ENCODE measurements at places on chromosomes 7 and 10.

- peak; percentile 23 for DNase-seq
These were observed 25.1 kb downstream of the PRKAG2 start for GRCh38 chr7:151851782-151852181.

DNA sequence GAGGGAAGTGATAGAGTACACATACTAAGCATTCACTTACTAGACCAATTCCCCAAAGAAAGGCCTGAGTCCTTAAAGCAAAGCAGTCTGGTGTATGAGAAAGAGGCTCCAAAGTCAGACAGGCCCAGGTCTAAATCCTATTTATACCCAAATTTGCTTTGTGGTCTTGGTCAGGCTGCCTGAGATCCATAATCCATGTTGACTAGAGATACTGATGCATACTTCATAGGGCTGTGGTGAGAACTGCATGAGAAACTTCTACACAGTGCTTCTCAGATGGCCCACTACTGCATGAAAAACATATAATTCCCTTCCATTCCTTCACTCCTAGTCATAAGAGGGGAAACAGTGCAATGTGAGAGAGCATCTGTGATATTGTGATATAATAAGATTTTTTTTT is 81.6 kb upstream of the SP4 start:
- no peak for DNase-seq

DNA sequence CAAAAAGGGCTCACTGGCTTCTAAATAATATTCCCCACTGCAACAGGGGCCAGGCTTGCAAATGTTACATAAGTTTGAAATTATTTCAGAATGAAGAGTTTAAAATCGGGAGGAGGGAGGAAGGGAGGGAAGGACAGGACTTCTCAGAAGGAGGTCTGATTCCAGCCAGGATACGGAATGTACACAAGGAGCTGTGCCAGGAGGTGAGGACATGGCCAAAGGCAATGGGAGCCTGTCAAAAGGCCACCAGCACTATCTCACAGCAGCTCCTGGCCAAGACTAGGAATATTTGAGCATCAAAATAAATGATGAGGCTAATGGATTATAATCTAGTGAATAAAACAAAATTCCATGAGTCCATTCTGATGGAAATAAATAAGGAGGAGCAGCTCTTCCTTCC is 18.6 kb upstream of the DRGX start:
- no peak for DNase-seq

GRCh38 chr10:107215681-107216080 is 51.2 kb upstream of the SORCS1 start:
- no peak for DNase-seq

DNA sequence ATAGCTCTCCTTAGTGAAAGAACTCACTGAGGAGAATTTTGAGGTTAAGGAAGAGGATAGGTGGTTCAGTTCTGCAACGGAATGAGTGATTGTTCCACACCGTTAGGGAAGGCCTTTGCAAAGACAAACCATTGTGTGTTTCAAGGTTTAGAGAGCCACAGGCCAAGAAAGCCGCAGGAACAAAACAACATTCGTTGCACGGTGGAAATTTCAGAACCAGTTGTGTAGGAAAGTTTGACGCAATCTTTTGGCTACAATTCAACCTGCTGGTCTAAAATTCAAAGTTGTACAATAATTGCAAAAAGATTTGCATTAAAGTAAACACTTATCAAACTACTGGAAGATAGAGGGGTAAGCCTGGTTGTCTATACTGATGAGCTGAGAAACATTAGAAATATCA is 91.4 kb downstream of the FAM107B start:
- no peak for DNase-seq

DNA sequence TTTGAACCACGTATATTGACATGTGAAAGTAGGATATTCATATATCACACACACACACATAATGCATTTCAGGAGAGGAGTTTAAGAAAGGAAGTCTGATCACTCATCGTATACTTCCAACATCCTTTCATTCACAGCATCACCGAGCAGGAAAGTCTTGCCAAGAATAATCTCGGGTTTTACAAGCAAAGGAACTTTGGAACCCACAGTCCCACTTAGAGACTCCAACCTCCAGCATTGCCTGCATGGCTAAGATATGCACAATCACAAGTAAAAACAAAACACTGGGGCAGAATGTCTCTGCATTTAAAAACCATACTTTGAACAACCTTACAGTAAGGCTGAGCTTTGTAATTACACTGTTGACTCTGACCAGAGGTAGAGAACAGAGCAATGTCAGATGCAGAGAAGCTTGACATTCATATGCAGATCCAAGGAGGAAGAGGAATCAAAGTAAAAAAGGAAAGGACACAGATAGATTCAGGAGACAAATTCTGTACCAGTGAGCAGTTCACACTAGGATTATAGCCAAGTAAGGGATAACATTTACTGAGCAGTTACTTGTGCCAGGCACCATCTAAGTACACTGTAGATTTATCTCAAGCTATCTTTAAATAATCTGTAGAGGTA is 14.8 kb downstream of the THSD7A start:
- no peak for DNase-seq

GRCh38 chr10:78807504-78808203 is 261.1 kb upstream of the ZMIZ1 start:
- no peak for DNase-seq

DNA sequence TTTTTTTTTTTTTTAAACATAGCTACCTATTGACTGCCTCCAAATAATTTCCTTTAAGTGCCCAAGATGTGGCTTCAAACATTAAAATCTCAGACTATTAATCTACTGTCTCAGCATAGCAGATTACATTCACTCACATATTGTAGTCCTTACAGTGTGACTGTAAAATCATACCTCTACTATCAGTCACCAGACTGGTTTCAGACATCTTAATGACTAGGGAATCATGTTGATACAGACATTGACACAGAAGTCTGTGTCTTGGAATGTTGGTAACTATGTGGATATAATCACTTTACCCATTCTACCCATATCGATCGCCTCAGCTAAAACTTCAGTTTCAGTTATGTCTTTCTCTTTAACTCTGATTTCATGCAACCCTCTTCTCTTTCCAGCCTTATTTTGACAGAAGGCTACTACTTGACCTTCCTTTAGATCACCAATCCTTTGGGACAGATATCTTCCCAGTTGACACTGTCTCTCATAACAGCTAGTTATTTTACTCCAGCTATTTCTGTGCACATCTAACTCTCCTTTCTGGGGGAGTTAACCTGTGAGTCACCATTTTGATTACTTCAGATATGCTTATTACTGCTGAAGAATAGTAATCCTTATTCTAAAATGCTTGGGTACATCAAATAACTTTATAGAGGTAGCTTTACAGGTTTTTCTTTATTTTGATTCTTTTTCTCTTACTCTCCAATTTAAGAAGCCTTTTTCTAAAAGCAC is 7.0 kb downstream of the TNKS2 start:
- no peak for DNase-seq

DNA sequence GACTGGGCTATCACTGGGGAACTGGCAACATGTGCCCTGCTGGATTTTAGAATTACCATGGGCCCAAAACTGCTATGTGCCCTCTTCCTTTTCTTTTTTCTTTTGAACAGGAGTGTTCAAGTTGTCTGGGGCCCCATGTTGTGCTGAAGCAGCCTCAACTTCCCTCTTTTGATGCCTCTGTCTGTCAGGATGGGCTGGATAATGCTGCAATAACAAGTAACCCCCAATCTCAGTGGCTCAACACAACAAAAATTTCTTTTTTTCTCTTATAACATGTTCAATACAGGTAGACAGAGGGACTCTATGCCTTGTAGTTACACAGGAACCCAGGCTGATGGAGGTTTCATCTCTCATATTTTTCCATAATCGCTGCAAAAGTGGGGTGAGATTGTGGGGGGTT is 8.2 kb upstream of the PCBD1 start:
- DNase-seq = no peak

GRCh38 chr7:142615508-142615907 is 133.8 kb upstream of the PRSS1 start:
- DNase-seq = no peak

DNA sequence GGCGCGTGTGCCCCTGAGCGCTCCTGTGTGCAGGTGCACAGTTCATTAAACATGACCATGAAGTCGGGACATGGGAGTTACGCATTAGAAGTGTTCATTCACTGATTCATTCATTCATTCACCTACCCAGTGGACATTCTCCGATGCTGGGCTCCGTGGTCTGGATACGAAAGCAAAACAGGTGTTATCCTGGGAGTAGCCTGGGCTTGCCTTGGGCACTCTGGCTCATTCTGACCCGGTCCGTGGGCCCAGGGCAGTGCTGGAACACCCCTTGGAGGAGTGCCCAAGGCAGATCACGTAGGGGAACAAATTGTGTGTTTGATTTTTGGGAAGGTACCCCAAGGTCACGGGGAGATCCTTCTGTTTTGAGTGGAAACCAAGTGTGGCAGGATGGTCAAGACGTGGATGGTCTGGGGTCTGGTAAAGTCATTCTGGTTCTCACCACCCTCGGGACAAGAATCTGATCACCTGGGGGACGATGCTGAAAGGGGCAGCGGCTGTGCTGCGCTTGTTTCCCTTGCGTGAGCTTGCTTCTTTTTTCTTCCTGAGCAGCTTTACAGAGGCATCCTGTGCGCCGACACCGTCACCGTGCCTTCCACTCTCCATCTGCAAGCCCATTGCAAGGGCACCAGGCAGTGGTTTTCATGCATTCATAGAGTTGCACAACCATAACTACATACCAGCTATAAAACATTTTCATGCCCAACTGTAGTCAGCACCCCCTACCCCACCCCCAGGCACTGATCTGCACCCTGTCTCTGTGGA is 10.1 kb downstream of the ELFN1 start:
- DNase-seq = peak; percentile 11

GRCh38 chr10:63005246-63005645 is 127.9 kb upstream of the NRBF2 start:
- no peak for DNase-seq

GRCh38 chr10:21368022-21368582 is 157.4 kb downstream of the SKIDA1 start:
- DNase-seq = no peak

DNA sequence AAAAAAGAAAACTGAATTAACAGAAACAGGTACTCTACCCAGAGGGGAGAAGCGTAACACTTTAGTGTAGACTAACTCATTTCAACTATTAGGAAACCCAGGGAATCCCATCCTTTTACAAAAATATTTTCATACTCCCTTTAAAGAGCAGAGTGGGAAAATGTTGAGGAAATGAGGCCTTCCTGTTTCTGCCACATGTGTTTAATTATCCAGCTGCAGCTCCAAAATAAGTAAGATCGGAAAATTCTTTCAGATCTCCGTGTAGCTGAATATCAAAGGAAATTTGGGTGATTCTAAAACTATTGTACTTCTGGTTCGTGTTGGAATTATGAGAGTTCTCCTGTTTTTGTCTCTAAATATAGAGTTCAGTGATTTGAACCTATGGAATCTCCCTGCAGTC is 58.0 kb upstream of the CAV2 start:
- DNase-seq = no peak

- no peak for DNase-seq
These were observed 189.6 kb downstream of the CTTNBP2 start for GRCh38 chr7:117683430-117684175.

DNA sequence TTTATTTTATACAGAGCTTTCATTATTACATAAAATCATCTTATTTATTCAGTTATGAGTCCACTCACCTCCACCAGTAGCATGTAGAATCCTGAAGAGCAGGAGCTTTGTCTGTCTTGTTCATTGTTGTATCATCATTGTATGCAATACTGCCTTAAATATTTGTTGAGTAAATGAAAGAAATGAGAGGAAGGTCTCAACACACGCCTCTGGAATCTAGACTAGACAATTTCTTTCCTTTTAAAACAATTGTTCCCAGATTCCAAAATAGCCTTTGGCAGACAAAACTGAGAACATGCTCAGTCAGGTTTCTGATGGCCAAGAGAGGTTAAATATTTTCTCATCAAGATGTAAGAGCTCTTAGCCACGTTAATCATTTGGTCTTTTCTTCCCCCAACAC is 173.1 kb upstream of the AGR3 start:
- no peak for DNase-seq

- no peak for DNase-seq
These were observed 295.9 kb downstream of the TNS3 start for GRCh38 chr7:47285860-47286491.
